ENCODE measurements at places on chromosomes 2 and 18.

DNA sequence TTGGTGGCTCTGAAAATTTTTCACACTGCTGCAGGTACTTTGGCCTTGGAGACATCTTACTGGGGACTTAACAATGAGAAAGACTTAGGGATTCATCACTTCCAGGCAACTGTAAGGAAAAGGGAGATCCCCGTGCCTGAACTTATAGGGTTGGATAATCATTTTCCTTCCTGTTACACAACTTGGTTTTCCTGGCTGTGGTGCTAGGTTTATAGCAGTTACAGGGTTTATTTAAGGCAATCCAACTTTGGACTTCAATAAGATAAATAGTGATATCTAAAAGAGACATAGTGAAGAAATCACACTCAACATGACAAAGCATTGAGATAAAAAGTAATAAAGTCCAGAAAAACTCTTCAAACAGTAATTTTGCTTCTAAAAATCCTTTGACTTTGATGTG, 70.2 kb upstream of the RAPH1 start:
- DNase-seq: no peak

DNA sequence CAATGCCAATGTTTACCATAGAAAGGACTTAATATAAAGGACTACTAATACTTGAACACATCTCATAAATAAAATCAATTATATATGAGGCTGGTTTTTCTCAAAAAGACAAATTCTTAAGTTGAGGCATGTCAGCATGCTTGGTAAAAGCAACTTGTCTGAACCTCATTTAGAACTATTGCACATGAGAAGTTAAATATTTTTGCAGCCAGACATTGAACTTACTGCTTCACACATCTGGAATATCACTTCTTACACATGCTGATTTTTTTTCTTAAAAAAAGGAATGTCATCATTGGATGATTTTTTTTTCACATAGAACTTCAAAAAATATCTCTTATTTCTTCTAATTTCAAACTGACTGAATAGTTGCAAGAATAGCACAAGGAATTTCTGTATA, 609.0 kb downstream of the EPHA4 start:
- DNase-seq: no peak

GRCh38 chr2:47069628-47070154, 85.4 kb downstream of the STPG4 start:
- peak; percentile 96 for DNase-seq

DNA sequence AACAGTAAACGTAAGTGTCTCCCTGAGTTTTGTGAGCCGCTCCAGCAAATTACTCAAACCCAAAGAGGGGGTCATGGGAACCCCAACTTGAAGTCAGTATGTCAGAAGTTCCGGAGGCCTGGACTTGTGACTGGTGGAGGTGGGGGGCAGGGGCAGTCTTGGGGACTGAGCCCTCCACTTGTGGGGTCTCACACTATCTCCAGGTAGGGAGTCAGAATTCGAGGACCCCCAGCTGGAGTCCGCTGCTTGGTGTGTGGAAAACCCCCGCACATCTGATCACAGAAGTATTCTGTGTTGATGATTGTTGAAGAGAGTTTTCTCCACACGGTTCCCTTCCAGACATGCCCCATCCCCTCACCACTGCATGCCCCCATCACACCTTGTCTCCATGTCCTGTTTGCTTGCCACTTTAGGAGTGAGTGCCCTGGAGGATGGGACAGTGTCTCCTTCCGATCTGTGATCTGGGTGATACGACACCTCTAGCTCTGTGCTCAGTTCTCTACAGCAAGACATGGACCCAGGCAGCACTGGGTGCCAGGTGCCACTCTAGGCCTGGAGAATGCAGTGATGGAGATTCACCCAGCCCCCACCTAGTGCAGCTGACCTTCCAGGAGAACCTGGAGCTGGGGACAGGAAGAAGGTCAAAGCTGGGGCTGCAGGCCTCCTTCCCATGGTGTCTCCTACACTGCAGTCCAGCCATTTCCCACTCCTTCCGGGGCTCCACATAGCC, 85.6 kb downstream of the TFCP2L1 start:
- no peak for DNase-seq

DNA sequence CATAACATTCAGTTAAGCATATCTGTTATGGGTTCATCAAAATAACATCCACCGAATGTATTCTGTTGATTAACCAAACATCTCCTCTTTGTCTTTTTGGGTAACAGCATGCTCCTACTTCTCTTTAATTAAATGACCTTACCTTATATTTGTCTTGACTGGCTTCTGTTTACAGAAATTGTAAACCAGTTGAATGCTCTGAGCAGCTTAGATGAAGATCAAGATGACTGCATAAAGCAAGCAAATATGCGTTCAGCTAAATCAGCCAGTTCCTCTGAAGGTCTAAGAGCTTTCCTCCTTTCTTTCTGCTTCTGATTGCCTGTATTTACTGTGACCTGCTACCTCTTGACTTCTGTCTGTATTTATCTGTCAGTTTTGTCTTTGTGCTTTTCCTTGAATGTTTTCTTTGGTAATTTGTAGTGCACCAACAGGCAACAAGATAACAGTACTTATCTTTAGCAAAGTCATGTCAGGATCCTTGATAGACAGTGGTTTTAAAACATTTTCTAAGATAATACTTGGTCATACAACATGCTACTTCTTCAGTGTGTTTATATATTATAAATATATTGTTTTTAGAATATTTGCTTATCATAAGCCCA, 152.8 kb downstream of the EHBP1 start:
- no peak for DNase-seq

GRCh38 chr2:31258351-31258750, 24.4 kb downstream of the EHD3 start:
- DNase-seq: no peak

DNA sequence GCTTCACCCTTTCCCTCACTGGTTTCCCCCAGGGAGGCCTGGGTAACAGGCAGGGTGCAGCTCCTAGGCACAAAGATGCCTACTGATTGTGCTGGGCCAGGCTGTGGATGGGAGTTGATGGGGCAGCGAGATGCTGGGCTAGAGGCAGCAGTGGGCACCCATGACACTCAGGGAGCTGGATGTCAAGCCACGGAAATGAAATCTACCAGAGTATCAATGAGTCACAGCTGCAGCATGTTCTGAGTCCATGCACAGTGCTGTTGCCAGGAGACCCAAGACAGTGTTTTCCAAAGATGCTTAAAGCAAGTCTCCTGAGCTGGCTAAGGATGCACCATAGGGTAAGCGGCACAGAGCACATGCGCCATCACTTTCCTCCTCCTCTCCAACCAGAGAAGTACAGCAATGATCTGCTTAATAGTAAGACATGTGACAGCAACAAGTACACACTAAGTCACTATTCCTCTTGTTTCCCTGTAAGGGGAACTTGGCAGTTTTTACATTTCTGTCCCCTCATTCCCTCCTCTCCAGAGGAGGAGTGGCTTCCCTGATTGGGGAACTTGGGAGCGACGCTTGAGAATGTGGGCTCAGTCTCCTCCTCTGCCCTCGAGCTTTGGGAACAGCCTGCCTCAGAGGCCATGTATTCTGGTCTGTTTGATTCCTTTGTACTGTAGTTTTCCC, 57.2 kb downstream of the CDC42EP3 start:
- DNase-seq: no peak
